LHCN-M2 (cell line): ENCODE measurements at places on chromosomes 11 and 22. TPM values are rescaled to one million over a fixed set of nuclear protein-coding genes. Genes with fewer than 3 reads are reported as not detected.

DNA sequence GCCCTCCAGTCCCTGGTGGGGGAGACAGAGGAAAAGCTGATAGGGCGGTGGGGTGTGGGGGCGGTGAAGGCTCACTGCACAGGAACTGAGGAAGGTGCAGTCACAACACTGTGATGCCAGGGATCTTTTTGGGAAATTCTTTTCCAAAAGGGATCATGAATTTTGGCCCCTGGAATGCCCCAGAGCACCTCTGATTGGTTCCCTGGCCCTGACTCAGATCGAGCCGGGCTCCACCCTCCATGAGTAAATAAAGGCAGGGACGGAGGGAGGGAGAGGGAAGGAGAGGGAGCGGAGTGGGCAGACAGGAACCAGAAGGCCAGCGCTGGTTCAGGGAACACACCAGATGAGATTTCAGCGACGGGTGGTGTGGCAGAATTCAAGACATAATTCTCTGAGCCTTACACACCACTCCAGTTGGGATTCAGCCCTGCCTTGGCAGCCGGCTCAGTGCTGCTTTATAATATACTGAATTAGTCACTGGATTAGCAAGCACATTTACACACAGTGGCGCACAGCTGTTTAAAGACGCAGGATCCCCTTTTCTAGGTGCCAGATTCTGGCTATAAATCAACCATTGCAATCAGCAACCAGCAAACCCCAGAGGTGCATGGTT is 80.3 kb downstream of the ETS1 start:
- peak; percentile 97 for DNase-seq

DNA sequence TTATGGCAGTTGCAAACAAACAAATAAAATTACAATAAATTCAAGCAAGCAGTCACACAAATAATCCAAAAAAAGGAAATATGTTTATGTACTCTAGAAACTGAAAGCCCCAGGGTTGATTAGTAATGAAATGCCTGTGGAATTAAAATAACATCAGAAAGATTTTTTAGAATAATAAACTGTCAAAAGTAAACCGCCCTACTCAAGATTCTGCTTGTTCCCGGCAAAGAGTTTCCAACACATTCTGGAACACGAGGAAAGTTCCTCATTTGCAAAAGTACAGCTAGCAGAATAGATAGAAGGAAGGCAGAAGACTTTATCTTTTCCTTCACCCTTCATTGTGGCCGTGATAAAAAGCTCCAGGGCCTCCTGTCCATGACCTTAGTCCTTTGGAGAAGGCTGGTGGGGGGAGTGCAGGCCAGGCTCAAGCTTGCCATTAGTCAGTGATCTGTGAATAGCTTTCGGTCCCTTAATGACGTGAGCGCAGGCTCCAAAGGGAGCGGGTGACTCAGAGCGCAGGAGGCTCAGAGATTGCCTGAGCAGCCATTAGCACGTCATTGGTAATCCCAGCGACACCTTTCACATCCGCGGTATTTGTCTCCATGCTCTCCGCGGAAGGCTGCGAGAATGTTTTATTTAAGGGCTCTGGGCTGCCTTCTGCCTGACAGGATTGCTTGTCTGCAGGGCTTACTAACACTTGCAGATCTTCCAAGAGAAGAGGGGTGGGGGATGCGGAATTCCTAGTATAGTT is 458.3 kb downstream of the METTL15 start:
- DNase-seq: peak; percentile 92

The KRTAP5-10 gene
- 0.58 TPM in 1 of 2 replicates, not detected in the other for total RNA-seq

The ANO3 gene
- not detected in 2 replicates for total RNA-seq

DNA sequence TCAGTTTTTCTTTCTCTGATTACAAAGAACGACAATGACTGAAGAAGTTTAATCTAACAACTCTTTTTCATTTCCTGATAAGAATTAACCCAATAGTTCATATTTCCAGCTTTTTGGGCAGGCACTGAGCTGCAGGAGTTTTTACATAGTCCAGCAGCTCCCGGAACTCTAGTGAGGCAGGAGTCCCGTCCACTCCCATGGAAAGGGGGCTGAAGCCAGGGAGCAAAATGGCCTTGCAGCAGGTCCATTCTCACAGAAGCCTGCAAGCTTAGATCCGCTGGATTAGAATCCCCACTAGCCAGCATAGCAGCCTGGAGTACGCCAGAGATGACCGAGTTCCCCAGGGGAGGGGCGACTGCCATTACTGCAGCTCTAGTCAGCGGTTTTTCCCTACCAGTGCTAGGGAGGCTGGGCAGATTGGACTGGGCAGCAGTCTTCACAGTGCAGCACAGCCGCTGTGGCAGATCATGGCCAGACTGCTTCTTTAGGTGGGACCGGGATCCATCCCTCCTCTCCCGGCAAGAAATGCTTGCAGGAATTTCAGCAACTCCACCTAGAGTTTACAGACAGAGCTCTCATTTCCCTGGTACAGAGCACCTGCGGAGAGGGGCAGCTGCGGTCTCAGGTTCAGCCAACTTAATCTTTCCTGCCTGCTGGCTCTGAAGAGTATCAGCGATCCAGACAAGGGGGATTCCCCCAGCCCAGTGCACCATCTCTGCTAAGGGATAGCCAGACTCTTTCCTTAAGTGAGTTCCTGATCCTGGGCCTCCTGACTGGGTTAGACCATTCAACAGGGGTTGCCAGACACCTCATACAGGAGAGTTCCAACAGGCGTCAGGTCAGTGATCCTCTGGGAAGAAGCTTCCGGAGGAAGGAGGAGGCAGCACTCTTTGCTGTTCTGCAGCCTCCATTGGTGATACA is 742 bp upstream of the CASP4 start:
- DNase-seq: peak; percentile 55
